ENCODE measurements at places on chromosomes 7 and 10.

DNA sequence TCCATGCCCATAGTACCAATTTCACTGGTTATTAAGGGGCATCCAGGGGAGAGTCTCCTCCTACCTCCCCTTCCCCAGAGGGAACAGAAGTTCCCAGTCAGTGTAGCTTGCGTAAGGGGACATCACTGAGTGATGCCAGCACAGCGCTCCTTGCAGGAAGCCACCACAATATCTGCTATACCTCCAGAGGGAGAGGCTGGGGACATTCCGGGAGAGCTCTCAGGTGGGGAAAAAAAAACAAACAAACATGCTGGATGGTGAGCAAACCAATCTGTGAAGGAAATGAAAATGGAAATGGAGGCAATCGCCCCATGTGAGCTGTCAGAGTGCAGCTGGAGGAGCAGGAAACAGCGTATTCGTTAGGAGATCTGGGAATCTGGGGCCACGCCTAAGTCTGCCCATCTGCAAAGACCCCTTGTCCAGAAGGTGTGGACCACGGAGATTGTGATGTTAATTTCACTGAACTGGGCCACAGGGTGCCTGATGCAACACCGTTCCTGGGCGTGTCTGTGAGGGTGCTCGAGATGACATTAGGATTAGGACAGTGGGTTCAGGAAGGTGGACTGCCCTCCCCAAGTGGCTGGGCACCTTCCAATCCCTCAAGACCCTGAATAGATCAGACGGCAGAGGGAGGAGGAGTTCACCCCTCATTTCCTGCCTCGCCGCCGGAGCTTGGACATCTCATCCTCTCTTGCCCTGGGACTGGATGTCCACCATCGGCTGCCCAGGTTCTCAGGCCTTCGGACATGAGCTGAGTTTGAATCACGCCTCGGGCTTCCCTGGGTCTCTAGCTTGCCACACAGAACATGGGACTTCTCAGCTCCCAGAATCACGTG is 30.5 kb downstream of the GNA12 start:
- no peak for DNase-seq

- no peak for DNase-seq
These were observed 193.8 kb upstream of the WDR11 start for GRCh38 chr10:120657371-120657770.

- peak; percentile 69 for DNase-seq
These were observed 124.0 kb upstream of the PTPN20 start for GRCh38 chr10:46787321-46787615.

GRCh38 chr7:47373871-47374451 is 207.9 kb downstream of the TNS3 start:
- DNase-seq, result no peak

DNA sequence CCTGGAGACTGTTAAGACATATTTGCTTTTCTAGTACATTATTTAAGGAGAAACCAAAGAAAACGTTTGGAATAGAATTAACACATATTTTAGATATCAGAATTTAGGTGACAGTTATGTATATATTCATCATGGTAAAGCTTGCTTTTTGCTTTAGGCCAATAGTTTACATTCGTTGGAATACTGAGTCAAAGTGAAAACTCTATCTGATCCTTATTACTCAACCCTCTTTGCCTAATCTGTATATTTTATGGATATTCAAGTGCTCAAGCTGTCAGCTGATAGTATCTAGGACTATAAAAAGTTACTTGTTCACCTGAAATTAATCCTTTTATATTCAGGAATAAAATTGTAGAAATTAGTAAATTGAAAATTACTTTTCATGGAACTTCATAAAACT is 61.1 kb downstream of the VPS50 start:
- DNase-seq, result peak; percentile 20

DNA sequence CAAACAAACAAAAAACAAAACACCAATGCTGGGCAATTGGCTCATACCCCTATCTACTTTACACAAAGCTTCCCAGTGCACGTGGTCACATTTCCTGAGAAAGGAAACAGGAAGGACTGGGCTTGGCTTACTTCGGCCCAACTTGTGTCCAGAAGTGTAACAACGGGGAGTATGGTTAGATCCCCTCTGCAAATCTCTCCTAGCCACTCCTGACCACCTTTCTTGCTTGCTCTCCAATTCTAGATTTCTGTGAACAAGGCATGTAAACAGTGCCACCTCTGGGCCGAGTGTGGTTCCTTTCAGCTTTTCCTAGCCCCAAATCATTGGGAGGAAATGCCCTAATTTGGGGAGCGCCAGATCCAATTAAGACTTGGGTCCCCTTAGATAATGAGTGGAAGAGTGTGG is 21.0 kb upstream of the FRAT2 start:
- no peak for DNase-seq

- DNase-seq, result no peak
These were observed 31.9 kb downstream of the DUSP5 start for GRCh38 chr10:110529596-110530011.

DNA sequence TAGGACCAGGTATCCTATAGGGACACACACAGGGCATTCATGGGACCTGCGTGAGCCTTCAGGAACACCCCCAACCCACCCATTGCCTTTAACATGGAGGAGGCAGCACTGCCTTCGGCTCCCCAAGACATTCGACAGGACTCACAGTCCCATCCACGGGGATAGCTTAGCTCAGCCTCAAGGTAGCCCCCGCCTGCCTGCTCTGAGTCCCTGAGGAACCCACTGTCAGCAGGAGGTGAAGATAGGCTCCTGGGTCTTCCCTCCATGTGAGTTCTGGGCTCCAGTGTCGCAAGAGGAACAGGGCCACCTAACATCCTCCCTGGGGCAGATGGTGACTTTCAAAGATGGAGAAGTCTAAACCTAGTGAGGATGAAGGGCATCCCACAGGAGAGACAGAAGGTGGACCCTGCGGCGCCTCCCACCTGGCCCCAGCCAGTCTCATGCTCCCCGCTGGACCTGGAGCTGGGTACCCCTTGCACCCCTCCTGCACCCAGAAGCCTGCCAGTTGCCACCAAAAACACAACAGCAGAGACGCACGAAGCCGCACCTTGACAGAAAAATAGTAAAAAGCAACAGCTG is 4.9 kb upstream of the ADIRF start:
- DNase-seq, result no peak

GRCh38 chr10:59801171-59801570 is 47.9 kb upstream of the MRLN start:
- no peak for DNase-seq

DNA sequence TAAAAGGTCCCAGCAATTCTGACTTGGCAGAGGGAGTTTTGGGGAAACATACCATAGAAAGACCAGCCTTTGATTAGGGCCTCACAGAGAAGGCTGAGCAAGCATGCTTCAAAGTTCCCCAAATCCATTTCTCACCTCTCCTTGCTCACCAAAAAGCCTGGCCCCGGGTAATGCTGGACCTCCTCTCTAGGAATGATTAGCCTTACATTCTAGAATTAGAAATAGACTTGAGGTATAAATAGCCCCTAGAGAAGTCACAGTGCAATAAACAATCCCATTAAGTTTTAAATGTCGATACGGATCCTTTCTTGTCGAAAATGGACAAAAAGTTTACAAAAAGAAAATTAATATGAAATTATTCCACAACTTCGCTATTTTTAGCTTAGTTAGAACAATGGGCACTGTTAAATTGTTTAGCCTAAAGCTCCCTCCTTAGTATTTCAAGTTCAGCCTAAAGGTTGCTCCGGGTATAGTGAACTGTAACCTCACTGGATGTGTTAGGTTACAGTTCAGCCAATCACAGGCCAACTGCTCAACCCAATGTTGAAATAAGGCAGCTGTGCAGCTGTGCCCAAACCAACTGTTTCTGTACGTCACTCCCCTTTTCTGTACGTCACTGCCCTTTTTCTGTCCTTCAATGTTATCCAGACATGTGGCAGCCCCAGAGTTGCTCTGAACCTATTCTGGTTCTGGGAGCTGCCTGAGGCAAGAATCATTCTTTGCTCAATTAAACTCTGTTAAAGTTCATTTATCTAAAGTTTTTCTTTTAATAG is 7.9 kb upstream of the GSDME start:
- DNase-seq, result no peak

DNA sequence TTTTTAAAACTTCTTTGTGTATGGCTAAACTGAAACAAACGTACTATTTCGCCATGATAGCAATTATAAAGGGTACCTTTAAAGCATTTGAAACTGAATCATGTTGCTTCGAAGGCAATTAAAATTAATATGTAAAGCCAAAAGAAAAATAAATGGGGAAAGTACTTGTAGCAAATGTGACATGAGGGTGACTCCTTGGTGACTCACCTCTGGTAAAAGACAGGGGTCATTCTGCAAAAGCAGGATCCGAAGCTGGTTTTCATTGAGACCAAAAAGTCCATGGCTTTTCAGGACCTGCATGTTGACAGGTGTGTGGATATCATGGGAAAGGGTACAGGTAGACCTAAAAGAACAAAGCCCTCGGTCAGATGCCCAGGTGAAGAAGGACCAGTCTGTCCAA is 1.5 kb downstream of the ZC3HAV1L start:
- no peak for DNase-seq

DNA sequence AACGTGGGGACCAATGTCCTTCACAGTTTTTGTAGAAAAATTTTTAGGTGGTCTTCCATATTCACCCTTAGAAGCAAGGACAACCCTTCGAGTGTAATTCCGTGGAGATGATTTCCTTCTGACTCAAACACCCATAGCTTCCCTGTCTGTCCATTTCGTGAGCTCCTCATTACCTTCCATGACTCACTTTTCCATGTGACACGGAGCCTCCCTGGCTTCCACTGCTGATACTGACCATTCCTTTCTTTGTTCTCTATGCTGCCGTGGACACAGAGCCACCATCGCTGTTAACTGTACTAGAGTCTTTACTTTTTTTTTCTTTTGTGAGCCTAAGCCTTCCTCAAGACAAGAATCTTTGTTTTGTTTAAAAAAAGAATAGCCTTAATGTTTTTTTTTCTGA is 12.5 kb upstream of the ARMS2 start:
- no peak for DNase-seq

DNA sequence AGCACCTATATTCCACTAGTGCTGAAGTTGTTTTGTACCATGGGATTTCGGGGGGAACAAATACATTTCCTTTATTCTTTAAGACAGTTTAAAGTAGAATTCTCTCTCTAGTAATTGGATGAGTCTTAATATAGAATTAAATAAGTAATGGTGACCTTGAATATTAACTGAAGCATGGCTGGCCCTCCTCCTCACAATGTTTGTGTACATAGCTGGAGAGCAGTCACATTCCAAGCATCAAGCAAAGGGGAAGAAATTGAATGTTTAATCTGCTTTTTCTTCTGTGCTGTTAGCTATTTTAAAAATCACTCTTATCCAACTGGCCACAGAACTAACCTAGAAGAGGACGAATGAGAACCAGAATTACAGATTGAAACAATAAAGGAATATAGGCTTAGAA is 906.9 kb downstream of the CCSER2 start:
- DNase-seq, result no peak

- DNase-seq, result no peak
These were observed 2.8 kb downstream of the ZNF248 start for GRCh38 chr10:37854626-37855025.

DNA sequence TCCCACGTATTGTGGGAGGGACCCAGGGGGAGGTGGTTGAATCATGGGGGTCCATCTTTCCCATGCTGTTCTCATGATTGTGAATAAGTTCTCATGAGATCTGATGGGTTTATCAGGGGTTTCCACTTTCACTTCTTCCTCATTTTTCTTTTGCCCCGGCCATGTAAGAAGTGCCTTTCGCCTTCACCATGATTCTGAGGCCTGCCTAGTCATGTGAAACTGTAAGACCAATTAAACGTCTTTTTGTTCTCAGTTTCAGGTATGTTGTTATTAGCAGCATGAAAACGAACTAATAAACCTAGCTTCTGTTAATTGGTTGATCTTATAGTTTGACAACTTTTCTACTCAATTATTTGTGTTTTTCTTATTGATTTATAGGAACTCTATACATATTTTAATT is 206.3 kb downstream of the NXPH1 start:
- DNase-seq, result no peak

- DNase-seq, result no peak
These were observed 37.2 kb downstream of the CLEC2L start for GRCh38 chr7:139560678-139561077.

DNA sequence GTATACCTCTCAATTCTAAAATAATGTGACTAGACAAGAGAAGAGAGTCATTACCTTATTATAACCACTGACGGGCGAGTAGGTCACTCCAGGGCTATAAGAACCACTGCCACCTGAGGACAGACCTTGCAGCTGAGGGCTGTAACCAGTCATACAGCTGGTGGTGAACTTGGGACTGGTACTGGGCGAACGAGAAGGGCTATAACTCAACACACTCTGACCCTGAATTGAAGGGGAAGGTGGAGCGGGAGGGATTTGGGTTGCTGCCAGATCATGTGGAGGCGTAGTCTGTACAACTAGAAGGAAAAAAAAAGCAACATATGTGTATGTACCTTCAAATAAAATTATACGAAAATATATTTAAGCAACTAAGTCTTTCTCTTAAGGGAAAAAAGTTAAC is 3.4 kb downstream of the TMEM209 start:
- no peak for DNase-seq

DNA sequence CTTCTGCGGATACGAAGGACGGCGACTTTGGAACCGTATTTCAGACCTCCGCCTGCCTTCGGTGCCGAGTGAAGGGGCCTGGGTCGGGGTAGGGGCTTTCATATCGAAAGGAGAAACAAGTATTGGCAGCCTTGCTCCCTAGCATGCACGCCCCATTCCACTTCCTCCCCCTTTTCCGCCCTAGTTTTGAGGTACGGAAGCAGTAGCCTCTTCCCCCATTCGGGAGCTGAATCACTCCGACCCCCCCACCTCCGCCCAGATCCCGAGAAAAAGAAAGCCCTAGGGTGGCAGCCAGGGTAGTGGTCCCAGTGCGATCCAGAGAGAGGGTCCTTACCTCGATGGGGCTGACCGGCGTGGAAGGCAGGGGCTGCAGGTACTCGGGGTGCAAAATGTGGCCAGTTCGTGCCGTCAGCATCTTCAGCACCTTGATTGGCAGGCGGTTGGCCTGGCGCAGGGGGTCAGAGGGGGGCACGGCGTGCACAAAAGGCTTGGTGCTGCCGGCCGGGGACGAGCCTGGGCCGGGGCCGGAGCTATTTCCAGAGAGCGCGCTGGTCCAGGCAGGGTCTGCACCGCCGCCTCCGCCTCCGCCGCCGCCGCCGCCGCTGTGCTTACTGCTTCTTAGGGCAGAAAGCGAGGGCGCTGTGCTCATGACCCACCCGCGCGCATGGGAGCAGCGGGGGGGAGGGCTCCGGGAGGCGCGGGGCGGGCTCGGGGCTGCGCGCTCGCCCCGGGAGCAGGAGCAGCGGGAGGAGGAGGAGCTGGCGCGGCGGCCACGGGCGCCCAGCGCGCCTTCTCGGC is 594 bp downstream of the ZNF503 start:
- DNase-seq, result no peak

DNA sequence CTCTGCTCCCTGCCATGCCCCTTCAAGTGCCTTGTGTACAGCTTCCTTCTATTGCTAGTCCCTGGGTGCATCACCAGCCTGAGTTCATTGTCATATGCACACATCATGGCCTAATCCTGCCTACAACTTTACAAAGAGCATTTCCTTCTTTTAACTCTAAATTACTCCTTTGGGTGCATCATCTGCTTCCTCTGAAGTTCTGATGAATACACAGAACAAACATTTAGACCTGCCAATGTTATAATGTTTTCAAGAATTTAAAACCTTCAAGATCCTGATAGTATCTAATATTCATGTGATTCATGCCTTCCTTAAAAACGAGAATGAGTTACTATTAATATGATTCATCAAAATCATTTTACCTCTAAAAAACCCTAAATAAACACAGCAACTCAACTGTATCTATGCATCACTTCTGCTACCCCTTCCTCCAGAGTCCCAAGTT is 357.1 kb downstream of the MAGI2 start:
- no peak for DNase-seq

- DNase-seq, result no peak
These were observed 97.3 kb upstream of the GTF2I start for GRCh38 chr7:74560086-74560719.

- no peak for DNase-seq
These were observed 27.0 kb downstream of the MMD2 start for GRCh38 chr7:4931943-4932342.

Measured in activated CD4-positive, alpha-beta T cell treated with anti-CD3 and anti-CD28 coated beads, Interleukin-2, amount 50 U/mL, for 16 hours (primary cell).